ENCODE measurements at places on chromosomes 2 and 18.

DNA sequence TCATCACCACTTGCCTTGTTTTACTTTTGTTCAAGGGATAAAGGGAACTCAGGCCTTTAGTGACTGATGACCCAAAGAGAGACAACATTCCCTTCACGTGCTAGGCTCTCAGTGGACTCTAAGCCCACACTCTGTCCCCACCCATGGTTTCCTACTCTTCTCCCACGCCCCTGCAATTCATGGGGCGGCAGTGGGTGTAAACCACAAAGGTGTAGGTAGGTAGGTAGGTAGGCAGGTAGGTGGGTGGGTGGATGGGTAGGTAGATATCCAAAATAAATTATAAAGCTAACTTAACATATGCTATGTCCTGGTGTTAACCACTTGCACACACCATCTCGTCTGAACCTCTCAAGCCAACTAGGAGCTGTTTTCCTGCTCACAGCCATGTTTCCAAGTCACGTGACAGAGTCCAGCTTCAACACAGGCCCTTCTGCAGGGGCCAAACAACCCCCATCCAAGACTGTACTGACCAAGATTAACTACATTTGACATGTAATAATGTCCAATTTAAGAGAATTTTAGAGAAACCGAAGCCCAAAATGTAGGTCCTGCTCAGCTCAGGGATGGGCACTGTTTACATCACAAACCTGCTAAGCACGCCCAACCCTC is 33.7 kb downstream of the DNMT3A start:
- no peak for DNase-seq

DNA sequence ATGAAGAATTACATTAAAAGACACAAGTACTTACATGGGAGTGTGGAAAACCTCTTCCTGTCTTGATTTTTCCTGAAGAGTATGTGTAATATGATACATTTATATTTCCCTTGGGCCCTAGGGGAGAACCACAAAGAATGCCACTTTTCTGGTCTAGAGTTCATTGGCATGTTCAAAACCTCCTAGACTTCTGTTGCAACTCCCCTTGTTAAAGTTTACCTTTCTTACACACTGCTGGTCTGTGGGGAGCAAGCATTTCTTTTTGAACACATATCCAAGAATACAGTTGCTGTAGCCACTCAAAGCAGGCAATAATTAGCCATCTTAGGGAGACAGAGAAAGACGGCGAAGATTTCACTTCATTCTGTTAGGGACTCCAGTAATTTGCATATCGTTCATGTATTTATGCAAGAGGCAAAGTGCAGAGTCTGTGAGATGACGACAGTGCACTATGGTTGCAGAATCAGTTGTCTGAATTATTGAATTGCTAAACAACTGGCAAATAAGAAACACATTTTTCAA is 103.5 kb downstream of the NOL4 start:
- no peak for DNase-seq

GRCh38 chr2:98508709-98509066 is 64.0 kb downstream of the INPP4A start:
- no peak for DNase-seq

DNA sequence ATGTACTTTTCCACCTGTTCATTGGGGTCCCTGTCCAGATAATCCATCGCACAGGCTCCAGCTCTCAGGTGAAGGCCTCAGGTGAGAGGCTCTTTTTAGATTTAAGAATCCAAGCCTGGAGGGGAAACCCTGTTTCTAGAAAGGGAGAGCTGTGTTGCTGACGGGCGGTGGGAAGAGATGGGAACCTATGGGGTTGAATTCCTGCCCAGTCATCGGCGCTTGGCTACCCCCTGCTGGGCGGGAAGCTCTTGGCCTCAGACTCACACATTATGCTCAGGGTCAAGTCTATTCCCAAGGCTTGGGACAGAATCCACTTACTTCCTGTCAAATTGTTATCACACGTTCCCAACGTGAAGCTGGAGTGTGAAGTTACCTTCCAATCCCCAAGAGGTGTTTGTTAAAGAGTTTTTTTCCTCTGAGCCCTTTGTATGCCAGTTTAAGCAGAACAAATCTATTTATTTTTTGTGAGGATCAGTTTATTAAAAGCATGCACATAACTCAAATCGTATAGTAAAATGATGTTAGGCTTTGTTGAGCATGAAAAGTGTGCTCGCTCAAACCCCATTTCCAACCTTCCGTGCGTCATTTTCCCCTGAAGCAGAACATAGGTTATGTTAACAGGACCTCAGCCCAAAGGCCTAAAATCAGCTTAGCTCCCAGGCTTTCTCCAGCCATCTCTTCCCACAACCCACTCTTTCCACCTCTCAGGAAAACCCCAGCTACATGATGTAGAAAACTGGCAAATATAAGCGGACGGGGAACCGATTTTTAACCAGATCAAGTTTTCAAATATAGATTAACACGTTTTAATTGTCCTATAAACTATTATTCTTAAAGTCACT is 181.7 kb upstream of the ETAA1 start:
- no peak for DNase-seq

DNA sequence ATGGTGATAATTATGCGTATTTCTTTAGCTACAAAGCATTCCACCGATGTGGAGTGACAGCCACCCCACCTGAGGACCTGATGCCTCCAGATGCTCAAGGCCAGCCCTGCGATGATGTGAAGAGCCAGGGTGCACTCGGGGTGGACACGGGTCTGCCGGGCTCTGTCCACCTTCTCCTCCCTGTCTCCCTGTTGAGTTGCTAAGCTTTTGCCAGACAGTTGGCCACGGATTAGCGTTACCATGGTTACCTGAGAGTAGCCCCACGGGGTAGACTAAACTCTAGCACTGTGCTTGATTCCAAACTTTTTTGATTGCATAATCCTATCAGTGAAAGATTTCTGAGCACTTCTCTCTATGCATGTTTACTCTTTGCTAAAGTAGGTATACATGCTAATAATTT is 86.2 kb downstream of the SMIM21 start:
- DNase-seq, result no peak

- DNase-seq, result no peak
Measured at GRCh38 chr2:176876493-176877103, 336.0 kb upstream of the HNRNPA3 start.

DNA sequence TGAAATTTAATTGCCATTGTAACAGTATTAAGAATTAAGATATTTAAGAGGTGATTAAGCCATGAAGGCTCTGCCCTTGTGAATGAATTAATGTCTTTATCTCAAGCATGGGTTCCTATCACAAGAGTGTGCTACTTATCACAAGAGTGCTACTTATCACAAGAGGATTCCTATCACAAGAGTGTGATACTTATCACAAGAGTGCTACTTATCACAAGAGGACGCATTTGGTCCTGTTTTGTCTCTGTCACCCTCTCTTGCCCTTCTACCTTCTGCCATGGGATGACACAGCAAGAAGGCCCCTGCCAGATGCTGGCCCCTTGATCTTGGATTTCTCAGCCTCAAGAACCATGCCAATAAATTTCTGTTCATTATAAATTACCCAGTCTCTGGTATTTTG is 13.2 kb upstream of the COL5A2 start:
- no peak for DNase-seq

- no peak for DNase-seq
Measured at GRCh38 chr2:9637330-9637729, 6.5 kb upstream of the YWHAQ start.

- no peak for DNase-seq
Measured at GRCh38 chr18:24964216-24964615, 387.8 kb downstream of the ZNF521 start.

- DNase-seq, result peak; percentile 46
Measured at GRCh38 chr2:237858294-237859081, 935 bp upstream of the RAMP1 start.

DNA sequence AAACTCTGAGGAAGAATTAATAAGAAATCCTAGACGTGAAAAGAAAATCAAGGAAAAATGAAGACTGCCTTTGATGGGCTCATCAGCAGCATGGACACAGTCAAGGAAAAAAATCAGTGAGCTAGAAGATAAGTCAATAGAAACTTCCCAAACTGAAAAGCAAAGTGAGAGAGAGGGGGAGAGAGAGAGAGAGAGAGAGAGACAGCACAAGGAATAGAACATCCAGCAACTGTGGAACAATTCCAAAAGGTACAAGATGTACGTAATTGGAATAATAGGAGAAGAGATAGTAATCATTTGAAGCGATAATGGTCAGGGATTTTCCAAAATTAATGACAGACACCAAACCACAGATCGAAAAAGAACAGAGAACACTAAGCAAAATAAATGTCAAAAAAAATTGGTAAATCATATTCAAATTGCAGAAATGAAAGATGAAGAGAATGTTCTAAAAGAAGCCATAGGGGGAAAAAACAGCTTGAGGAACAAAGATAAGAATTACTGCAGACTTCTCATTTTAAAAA is 54.5 kb downstream of the TBC1D8 start:
- no peak for DNase-seq

GRCh38 chr2:8324901-8325300 is 357.0 kb upstream of the ID2 start:
- no peak for DNase-seq

- DNase-seq, result no peak
Measured at GRCh38 chr2:99504844-99505584, 15.2 kb upstream of the REV1 start.

DNA sequence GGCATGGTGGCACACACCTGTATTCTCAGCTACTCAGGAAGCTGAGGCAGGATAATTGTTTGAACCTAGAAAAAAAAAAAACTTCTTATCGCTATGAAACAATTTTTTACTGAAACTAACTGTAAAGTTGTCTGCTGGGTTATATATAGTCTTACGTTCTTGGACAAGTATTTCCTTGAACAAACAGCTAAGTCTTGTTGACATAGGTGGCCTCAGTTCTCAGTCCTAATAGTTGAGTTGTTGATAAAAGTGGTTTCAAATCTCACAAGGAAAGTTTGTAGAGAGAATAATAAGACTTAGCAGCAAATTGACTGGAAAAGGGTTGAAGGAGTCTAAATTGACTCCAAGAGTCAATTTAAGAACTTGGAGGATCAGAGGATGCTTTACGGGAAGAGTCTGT is 166.5 kb upstream of the KCNJ3 start:
- no peak for DNase-seq

GRCh38 chr2:18849841-18850578 is 260.6 kb upstream of the NT5C1B start:
- no peak for DNase-seq

- peak; percentile 58 for DNase-seq
Measured at GRCh38 chr2:10297959-10298531, 4.7 kb upstream of the HPCAL1 start.

DNA sequence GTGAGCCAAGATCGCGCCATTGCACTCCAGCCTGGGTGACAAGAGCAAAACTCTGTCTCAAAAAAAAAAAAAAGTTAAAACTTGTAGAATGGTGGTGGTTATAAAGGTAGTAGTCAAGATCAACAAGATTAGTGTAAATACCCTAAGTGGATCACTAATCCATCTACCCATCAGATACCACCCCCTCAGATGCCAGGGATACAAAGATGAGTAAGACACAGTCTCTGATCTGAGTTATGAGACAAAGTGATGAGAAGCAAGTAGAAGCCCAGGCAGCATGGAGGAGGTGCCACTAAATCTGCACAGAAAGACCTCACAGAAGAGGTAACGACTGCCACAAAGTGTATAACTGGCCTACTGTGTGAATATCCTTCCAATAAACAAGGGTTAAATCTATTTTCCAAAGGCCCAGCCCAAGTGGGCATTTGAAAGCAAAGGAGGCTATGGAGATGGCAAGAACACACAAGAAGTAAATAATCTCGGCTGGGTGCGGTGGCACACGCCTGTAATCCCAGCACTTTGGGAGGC is 20.2 kb downstream of the NFE2L2 start:
- no peak for DNase-seq

DNA sequence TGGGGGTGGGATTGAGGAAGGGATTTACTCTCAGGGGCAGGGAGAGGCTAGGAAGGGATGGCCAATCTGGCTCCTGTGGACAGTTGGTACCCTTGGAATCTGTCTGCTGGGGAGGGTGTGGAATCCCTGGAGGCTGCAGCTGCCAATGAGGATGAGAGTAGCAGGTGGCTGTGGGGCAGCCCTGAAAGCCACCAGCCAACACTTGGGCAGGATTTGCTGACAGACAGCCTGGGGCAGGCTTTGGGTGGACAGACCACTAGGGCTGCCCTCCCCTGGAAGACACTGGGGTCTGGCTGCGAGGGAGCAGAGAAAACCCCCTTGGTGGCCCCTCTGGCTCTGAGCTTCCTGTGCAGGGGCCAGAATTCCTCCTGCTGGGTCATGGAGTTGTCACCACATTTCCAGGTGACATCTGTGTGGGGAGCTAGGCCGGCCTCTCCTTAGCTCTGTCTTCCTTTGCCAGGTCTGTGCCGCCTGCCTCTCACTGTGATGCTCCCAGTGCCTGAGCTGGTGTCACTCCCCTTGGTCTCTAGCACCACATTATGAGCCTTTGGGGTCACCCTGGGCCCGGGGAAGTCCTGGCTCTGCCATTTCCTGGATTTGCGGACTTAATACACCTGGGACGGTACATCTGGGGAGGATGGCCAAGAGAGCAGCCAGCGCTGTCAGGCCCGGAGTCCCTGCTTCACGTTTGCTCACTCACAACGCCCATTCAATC is 13.4 kb upstream of the ARHGEF4 start:
- no peak for DNase-seq

DNA sequence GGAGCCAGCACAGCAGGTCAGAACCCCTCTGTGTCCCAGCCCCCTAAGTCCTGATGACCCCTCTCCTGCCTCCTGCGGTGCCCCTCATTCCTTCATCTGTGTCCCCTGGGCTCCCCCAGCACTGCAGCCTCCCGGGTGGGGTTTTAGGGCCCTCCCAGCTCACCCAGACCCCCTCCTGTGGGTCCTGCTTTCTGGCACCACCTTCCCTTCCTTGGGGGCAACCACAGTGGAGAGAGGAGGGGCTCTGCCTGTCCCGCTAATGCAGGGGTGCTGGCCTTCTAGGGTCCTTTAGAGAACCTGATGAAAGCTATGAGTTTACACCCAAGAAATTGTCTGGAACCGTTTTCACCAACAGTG is 42.7 kb upstream of the ALPP start:
- DNase-seq, result no peak

GRCh38 chr18:28582724-28583123 is 405.8 kb upstream of the CDH2 start:
- DNase-seq, result no peak

DNA sequence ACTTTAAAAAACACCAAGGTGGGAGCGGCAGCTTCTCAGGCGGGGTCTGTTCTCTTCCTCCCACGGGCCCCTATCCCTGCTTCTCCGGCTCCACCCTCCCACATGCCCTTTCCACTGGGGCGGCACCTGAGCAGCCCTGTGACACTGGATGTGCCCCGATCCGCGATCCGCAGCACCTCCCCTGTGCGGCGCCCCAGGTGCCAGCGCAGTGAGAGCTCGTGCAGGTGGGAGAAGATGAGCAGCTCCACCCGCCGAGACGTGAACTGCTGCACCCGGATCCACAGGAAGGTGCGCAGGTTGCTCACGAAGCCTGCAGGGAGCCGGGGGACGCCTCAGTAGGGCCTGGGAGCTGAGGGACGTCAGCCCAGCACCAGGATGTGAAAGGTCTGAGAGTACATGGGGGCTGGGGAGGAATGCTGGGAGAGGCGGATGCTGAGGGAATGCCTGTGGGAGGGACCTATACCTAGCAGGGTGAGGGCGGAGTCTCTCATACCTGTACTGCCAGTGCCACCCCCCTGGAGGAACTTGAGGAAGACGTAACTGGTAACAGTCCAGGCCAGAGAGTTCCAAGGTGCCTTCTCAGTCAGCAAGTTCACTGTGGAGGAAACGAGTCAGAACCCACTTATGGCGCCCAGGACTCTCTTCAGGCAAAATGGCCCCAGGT is 2.8 kb downstream of the ABCB6 start:
- no peak for DNase-seq
